ENCODE measurements at places on chromosomes 16 and 17. TPM values are rescaled to one million over a fixed set of nuclear protein-coding genes. Genes with fewer than 3 reads are reported as not detected.

- DNase-seq = peak; percentile 12
These were observed 100.6 kb downstream of the ZNF423 start for GRCh38 chr16:49755313-49755620.

DNA sequence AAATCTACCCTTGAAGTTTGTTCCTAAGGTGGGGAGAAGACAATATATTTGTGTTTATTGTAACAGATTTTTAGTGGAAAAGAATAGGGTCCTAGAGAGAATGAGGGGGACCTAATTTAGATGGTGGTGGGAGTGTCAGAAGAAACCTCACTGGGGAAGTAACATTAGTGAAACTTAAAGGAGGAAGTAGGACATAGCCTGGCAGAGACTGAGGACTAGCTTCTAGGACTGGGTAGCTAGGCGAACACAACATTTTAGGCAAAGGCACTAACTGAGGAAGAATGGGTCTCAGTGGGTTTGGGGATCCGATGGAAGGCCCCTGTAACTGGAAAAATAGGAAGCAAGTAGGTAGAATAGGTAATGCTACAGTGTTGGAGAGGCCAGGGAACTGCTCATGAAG, 4.2 kb upstream of the ARL2BP start:
- no peak for DNase-seq

DNA sequence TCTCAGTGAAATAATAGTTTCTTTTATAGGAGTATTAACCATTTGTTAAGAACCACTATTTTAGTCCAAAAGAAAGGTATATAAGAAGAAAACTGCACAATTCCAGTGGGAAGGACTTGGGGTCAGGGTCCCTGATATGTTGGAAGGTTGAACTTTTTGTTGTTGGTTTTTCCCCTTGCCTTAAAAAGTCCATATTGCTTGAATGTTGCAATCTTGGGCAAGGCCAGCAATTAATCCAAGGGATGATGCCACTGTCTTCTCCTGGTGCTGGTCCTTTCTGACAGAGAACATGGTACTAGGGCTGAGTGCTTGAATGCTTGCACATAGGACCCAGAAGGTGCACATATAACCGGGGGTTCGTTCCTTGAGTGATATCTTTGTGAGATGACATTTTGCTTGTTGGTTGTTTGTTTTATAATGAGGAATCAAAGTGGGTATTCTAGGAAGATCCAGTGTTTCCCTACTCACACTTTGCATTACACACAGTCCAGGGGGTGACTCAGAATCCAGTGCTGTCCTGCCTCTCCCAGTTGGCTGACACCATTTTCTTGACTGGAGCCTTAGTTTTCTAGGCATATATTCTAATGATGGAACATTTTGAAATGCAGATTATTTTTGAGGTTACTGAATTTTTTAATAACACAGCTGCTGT, 54.9 kb downstream of the SIAH1 start:
- peak; percentile 37 for DNase-seq

DNA sequence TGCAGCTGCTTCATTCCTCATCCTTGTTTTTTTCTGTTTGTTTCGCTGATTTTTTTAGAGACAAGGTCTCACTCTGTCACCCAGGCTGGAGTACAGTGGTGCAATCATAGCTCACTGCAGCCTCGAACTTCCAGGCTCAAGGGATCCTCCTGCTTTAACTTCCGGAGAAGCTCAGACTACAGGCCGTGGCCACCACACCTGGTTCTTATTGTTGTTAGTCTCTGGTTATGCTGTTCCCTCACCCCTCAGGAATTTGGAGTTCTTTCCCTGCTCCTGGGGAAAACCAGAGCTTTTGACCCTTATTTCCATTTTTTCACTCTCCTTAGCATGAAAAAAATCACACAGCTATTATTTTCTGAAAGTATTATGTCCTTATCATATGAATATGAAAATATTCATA, 1.8 kb downstream of the ODF4 start:
- DNase-seq = no peak

DNA sequence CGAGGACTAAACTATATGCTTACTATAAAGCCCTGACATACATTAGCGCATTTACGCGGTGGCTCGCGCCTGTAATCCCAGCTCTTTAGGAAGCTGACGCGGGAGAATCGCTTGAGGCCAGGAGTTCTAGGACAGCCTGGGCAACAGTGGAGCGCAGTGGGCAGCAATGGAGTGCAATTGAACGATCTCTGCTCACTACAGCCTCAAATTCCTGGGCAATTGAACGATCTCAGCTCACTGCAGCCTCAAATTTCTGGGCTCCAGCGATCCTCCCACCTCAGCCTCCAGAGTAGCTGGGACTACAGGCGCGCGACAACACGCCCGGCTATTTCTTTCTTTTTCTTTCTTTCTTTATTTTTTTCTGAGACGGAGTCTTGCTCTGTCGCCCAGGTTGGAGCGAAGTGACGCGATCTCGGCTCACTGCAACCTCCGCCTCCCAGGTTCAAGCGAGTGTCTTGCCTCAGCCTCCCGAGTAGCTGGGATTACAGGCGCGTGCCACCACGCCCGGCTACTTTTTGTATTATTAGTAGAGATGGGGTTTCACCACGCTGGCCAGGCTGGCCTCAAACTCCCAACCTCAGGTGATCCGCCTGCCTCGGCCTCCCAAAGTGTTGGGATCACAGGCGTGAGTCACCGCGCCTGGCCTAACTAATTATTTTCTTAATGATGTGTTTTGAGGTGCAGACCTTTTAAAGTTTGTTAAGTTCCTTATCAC, 506 bp upstream of the COG7 start:
- no peak for DNase-seq

DNA sequence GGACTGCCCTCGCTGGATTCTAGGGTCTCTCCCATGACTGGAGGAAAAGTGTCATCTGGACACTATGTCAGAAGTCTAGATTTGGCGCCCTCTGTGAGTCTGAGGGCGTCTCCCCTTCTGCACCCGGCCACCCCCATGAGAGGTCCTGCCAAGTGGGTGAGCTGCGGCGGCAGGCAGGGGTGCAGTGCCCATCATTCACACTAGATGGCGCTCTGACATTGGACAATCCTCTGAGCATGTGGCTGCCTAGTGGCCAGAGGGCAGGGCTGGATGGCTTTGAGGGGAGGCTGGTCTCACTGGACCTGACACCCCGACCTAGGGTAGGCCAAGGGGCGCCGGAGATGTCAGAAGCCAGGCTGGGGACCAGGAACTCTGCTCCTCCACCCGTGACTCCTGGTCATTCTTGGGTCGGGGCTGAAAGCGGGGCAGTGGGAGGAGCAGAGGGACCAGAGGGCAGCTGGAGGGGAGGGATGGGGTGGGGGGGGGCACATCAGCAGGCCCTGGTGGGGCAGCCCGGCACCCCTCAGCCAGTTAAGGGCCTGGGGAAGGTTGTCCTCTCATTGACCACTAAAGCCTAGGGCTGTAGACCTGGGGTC, 28.0 kb downstream of the MRM1 start:
- DNase-seq = peak; percentile 51

Gene C1QTNF1
- total RNA-seq = 1.7 TPM

Gene NKD1
- not detected for total RNA-seq

All from IMR-90 (cell line).